ENCODE measurements at places on chromosomes 1 and 21.

GRCh38 chr1:8167936-8168335 lies 141.8 kb upstream of the ERRFI1 start:
- DNase-seq, result no peak

DNA sequence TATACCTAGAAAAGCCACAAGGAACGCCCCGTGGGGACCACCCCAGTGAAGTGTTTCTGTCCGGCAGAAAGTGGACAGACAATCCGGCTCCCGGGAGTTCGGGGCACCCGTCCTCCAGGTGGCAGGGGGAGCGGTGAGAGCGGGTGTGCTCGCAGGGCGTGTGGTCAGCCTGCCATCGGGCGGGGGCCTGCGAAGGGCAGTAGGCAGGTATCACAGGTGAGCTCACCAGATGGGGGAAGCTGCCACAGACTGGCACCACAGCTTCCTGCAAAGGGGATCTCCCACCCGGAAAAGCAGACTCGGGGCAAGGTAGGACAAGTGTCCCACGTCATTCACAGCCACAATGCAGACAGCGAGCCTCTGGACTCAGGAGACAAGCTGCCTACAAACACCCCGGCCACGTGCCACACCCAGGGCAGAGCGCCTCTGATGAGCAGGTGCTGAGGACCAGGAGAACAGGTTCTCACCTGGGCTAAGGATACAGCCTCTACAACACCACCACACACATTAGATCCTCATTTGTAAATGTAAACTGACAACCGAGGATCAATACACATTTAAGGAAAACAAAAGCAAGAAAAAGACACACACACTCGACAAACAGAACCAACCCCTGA lies 36.4 kb downstream of the VPS26C start:
- DNase-seq, result no peak

DNA sequence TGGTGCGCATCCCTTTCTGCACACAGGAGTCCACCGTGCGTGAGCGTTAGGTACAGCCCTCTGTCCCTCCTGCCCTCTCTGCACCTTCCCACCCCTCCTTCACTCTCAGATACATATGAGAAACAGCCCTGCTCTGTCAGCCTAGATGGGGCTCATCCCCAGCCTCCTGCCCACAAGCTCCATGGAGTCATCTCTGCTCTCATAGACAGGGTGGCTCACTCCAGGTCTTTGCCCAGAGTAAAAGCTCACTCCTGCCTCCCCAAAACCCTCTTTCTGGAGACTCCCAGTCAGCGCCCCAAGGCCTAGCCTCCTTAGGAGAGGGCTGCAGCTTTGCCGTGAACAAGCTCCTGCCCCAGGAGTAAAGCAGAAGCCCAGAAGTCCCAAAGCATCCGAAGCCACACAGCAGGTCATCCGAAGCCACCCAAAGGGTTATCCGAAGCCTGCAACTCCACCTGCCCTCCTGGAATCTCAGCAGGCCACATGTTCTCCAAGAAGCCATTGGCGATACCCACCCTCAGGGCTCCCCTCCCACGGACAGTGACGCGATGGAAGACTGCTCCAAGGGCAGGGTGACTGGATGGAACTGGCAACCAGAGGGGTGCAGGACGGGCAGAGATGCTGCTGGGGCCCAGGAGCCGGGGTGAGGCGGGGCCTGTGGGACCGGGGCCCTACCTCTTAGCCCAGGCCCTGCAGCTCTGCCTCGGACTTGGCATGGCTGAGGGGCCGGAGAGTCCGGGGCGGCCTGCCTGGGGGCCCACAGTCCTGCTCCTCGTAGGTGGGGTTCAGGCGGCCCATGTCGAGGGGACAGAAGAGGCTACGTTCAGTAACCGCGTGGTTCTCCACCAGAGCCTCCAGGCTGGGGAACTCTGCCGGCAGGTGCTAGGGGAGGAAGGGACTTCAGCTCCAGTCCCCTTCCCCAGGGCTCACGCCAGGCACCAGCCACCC lies 3.6 kb upstream of the KIF17 start:
- no peak for DNase-seq

GRCh38 chr1:65148548-65149350 lies 746 bp downstream of the AK4 start:
- no peak for DNase-seq

- peak; percentile 19 for DNase-seq
Observed at GRCh38 chr1:203480525-203481084, 5.0 kb downstream of the PRELP start.

DNA sequence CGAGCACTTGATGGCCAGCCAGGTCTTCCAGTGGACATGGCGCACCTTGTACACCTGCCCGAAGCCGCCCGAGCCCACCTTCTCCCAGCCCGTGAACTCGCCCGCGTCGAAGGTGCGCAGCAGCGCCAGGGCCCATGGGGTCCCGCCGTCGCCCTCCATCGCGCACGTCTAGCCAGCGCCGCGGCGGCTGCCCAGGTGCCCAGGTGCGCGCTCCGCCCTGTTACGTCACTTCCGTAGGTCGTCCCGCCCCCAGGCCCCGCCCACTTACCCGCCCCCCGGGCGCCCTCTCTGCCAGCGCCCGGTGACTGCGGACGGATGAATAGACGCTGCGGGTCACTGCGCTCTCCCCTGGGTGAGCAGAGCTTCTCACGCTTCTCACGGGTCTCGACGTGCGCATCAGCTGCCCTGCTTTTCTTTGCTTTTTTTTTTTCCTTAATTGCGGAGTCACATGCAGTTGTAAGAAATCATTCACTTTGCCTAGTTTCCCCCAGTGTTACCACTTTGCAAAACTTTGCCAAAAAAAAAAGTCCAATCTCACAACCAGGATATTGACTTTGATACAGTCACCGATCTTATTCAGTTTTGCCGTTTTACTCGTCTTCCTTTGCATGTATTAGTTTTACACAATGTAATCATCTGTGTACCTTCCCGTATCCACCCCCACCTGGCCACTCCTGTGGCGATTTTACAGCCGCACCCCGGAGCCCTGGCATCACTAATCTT lies at the start of gene RIPK4:
RIPK4 (minus strand) TSS at position 170 of the 723 bp plus-strand sequence; CDS start at position 159, 11 bp downstream.
- DNase-seq, result no peak

DNA sequence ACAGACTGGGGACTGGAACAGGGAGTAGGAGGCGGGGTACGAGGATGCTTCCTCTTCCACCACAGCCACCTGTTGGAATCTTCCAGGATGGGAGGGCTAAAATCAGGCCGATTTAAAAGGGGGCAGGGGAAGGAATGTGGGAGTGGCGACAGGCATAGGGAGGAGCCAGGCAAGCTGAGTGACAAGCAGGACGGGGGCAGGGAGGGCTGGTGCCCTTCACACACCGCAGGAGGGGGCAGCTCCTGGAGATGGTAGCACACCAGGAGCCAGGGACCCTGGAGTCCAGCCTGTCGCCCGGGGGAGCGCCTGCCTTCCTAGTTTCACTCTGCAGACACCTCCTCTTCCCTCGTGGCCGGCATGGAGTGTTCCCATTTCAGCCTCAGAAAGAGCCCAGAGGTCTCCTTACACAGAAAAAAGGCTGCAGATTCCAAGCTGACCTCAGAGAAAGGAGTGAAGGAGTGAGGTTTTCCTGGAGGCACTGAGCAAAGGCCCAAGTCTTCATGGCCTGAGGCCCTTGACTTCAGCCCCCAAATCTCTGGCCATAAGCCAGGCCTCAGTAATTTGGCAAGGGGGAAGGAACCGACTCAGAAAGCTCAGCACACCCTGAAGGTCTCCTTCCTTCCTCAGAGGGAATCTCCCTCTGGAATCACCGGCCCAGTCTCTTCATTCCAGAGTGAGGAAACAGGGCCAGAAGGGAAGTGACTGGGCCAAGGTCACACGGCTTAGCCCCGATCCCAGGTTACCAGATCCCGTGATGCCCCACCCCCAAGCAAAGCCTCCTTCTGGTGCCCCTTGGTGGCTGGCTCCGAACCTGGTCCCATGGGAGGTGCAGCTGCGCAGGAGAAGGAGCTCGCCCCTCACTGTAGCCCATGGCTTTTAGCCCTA lies 8.1 kb downstream of the BLACAT1 start:
- no peak for DNase-seq

GRCh38 chr1:80218112-80218511 lies 1211.6 kb upstream of the ADGRL4 start:
- no peak for DNase-seq

GRCh38 chr1:89953131-89953626 lies 41.7 kb upstream of the ZNF326 start:
- no peak for DNase-seq

DNA sequence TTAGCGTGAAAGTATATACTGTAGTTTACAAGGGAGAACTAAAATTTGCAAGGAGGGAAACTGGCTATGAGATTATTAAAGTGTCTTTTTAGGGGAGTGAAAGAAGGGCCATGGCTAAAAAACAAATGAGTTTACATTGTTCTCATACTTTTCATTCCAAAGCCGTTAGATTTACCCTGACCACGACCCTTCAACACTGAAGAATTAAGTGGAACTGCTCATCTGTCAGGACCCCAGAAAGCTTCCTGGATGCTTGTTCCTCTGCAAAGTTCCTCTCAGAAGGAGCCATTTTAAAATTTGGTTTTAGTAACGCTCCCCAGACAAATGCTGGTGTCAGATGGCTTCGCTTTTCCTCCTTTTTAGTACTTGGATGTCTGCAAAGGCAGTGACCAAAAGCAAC lies 82.7 kb upstream of the ZBTB18 start:
- DNase-seq, result no peak

DNA sequence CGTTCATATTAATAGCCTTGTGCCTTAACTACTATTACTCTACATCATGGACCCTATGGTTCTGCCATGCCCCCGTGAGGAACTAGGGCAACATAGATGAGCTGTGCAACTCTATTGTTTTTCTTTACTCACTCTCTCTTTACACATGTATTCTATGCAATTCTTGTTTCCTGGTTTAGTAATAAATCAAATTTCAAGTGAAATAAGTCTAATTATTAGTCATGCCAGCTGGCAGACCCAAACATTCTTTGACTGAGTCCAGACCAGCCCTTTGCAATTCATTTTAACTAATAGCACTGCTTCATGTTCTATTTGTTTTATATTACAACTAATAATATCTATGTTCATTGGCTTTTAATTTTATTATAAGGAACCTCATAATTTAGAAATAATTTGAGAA lies 789.3 kb upstream of the ADAMTS5 start:
- no peak for DNase-seq

GRCh38 chr1:17516303-17517214 lies 22.9 kb upstream of the ARHGEF10L start:
- DNase-seq, result no peak

DNA sequence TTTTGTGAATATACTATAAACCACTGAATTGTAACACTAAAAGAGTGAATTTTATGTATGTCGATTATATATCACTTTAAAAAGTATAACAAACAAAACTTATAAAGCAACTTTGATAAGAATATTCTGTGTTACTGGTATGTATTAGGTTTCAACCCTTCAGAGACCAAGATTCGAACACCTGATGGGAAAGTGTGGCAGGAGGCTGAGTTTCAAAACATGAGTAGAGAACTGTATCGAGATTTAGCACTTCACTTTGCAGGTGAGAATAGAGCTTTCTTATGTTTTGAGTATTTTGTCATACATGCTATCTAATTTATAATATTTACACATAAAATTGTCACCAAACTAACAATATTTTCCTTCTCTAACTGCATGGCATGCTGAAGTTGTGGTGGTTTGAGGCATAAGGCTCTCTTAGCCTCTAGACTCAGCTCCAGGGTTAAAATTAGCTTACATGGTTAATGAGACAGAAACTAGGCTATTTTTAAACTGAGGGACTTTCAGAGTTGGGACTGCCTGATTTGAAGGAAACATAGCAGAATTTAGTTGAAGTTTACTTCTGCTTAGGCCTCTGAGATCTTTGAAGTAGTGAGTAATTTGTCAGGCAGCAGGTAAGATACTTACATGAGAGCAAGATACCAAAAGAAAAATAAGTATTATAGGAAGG lies 48.6 kb downstream of the CEP350 start:
- no peak for DNase-seq

DNA sequence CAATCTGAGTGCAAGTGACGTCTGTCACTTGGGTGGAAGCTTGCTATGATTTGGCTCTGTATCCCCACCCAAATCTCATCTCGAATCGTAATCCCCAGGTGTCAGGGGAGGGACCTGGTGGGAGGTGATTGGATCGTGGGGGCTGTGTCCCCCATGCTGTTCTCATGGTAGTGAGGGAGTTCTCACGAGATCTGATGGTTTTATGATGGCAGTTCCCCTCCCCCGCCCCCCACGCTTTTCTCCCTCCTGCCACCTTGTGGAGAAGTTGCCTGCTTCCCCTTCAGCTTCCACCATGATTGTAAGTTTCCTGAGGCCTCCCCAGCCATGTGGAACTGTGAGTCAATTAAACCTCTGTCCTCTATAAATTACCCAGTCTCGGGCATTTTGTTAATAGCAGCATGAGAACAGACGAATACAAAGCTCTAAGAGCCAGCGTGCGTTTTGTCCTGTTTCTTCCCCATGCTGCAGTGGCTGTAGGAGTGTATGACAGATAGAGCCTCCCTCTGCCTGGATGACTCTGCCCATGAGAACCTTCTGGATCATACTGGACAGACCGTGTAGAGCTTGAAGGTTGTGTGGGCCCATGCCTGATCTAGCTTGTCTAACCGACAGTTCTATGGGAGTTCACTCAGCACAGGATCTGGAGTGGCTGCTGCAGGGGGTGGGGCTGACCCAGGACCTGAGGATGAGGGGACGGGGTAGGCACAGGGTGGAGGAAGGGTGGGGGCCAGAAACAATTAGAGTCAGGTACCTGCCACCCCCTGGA lies 139.7 kb upstream of the ERRFI1 start:
- DNase-seq, result no peak

DNA sequence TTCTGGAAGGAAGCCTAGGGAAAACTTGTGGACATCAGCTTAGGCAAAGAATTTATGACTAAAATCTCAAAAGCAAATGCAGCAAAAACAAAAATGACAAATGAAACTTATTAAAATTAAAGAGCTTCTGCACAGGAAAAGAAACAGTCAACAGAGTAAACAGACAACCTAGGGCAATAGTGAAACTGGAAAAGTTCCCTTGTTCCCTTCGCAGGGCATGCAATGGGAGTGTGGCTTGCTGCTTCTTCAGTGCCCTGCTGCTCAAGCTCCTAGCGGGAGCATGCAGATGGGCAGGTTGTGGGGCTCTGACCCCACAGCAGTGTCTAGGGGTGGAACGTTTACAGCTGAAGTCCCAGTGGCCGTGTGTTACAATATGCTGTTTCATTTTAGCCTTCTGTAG lies 1797.4 kb downstream of the NCAM2 start:
- DNase-seq, result no peak

DNA sequence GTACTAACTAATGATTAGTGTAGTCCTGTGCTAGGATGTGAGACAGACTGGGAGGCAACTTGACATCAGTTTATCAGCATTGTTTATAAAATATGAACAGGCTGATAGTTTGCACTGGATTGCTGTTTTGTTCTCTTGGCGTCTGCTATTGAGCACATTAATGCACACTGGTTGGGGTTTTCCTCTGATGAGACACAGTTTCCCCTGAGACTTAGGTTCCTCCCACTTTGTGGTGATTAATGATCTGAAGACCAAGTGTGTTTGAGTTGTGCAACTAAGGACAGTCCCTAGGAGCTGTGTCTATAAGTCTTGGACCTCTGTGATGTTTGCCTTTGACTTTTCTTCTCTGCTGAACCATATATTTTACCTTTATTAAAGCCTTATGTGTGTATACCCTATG lies 1015.4 kb downstream of the AMY1C start:
- DNase-seq, result no peak

GRCh38 chr1:248873993-248874533 lies 15.2 kb upstream of the ZNF692 start:
- DNase-seq, result peak; percentile 78

- DNase-seq, result no peak
Observed at GRCh38 chr1:52414942-52415341, 10.5 kb downstream of the PRPF38A start.
